CD14-positive monocyte (primary cell): ENCODE measurements at places on chromosomes 5 and 9.

DNA sequence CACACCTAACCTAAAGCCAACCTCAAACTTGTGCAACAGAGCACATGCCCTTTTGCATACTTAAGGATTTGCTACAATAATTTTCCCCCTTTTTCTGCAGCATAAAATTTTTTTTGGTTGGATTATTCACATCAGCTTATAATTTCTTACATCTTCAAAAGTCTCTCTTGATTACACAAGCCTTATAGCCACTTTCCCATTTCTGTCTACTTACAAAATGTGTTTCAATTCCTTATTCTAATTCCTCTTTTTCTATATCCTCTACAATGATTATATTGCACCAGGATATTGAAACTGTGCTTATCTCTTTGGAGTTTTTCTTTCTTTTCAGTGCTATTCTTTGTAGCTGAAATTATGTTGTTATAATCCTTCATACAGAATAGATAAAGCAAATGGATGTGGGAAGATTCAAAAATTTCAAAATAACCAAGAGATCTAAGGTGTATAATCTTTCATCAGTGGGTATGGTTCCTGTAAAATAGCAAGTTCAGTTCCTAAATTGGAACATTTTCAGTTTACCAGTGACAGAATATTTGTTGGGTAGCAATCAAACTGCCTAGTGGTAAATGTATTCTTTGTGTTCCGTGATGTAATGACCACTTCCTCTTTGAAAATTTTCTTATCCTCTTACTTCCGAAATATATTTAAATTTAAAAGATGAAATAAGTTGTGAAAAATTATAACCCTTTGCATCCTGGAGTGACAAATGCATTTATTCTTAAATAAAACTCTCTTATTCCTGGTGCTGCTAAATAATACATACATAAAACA is 386.8 kb upstream of the CHD1 start:
- DNase-seq: peak; percentile 64

DNA sequence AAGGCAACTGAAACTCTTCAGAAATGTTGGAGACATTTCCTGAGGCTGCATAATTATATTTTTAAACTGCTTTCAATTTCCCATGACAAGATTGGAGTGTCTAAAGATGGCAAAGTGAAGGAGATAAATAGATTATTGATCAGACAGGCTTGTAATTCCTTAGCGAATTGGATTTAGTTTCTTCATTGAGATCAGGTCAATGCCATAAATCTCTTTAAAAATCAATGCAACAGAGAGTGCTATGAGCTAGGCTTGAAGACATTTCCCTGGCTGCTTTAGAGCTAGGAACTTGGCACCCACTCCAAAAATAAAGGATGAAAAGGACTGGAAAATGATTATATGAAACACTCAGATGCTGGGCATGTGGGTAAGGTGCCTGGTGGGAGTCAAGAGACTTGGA is 828.4 kb downstream of the TLR4 start:
- DNase-seq: no peak

GRCh38 chr9:1102642-1102970 is 52.4 kb downstream of the DMRT2 start:
- no peak for DNase-seq

DNA sequence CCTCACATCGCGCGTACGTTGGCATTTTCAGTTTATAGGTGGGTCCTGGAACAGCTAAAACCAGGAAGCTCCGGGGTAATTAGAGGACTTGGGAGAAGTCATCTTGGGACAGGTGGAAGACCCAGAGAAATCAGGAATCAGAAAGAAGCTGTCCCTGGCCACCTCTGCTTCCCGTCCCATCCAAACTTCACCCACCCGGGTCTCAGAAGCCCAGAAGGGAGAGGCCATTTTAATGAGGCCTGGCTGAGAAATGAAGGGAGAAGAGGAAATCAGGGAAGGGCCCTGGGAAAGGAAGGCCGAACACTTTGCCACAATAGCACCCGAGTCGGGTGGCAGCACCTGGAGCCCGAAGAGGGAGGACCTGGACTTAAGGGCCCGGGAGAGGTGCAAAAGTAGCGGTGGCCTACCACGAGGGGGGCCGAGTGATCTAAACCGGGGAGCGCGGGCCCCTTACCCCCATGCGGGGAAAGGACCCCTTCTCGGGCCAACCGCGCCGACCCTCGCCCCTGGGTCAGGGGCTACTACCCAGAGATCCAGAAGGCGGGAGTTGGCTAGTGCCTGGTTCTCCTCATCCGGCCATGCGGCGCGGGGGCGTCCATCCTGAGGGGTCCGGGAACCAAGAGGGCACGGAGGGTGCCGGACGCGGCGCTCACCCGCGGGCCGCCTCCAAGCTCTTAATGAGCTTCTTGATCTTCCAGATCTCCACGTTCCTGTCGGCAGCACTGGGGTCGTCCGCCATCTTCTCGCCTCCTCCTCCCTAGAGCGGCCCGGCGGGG is 668 bp downstream of the ETF1 start:
- DNase-seq: no peak

GRCh38 chr9:113741886-113742854 is 133.9 kb upstream of the ZNF618 start:
- no peak for DNase-seq

DNA sequence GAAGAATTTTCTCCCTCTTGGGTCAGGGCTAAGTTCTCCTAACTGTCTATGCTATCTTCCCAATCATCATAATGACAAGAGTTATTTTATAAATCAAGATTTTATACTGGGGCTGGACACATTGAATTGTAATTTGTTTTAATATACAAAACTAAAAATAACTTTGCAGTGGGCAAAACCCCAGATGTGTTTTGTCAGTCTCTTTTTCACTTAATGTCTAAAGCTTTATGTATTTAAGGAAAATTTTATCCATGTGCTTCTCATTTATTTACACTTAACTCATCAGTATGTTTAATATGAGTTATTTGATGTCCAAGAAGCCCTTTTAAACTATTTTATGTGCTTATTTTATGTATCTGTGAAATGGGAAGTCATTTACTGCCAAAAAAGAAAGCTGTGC is 362.8 kb upstream of the ADAMTSL1 start:
- DNase-seq: no peak

GRCh38 chr5:9329125-9329524 is 216.8 kb downstream of the SEMA5A start:
- DNase-seq: no peak

- DNase-seq: no peak
Observed at GRCh38 chr9:15189481-15189880, 117.5 kb downstream of the TTC39B start.

DNA sequence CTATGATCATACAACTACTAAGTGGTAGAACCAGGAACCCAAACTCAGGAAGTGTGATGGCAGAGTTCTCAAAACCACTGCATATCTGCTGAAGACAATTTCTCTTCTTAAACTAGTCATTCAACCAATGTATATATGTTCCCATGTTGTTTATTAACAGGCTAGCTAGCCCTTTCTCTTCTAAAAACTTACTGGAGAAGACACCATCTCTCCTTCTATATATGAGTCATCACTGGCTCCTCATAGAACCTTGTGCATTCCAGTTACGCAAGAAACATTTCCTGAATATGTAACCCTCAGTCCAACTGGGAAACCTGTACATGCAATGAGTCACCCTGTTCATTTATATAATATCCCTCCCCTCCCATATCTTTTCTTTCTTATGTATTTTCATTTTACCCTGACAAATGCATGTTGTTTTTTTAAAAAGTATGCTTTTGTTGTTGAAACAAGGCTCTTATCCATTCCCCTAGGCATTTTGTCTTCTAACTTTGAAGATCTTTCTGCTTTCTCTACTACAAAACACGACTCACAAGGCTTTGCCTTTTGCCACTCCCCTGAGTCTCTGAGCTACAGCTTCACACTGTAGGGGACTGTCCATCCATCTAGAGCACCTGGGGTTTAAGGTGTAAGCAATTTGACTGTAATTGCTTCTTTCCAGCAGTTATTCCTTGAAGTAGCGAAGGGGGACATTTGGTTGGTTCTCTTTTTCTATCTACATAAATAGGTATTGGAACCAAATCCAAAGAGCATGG is 119.5 kb downstream of the ANXA1 start:
- peak; percentile 89 for DNase-seq

- DNase-seq: peak; percentile 9
Observed at GRCh38 chr9:32581512-32582143, 8.7 kb upstream of the NDUFB6 start.

GRCh38 chr5:102758576-102758975 is 3.5 kb downstream of the PAM start:
- no peak for DNase-seq

DNA sequence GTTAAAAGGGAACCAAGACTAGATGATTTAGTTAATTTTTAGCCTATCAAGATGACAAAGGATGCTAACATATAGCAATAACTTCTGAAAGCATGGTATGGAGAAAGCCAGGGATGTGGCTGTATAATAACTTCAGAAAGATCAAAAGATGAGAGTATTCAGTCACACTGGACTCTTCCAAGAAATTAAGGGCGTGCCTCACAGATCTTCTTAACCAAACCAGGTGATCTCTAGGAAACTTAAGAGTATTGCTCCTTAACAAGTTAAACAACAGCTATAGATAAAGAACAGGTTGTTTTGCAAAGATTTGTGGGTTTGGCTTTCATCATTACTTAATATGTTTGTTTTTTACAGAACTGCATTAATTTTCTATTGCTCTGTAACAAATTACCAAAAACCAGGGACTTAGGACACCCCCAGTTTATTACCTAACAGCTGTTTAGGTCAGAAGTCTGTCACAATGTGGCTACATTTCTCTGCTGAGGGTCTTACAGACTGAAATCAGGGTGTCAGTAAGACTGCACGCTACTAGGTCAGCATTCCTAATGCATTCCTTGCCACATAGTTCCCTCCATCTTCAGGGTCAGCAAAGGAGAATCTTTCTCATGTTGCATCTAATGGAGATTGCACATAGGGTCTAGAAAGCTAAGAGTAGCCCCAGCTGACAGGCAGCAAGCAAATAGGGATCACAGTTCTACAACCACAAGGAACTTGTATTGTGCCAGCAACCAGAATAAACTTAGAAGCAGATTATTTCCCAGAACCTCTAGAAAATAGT is 113.8 kb downstream of the WDR70 start:
- no peak for DNase-seq

DNA sequence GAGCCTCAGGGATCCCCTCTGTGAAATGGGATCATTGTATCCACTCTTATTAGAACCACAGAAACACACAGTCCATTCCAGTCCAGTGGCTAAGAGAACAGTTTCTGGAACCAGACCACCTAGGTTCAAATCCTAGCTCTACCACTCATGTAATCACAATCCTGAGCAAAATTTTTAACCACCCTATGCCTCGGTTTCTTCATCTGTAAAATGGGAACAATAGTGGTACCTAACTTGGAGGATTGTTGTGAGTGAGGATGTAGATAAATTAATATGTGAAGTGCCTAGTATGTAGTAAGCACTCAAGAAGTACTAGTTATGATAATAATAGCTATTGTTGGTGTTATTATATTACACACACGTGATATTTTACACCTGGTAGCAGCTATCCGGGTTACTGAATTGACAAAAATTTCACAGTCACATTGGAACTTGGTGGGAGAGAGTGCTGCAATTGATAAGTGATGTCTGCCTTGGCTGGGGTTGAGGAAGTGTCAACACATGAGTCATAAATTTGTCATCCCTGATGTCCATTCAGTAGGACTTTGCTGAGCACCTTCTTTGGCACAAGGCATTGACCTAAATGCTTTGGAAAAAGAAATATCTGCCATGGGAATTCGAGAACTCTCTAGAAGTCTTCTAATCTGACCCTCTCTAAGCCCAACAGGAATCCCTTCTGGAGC is 68.4 kb downstream of the COL27A1 start:
- DNase-seq: no peak

DNA sequence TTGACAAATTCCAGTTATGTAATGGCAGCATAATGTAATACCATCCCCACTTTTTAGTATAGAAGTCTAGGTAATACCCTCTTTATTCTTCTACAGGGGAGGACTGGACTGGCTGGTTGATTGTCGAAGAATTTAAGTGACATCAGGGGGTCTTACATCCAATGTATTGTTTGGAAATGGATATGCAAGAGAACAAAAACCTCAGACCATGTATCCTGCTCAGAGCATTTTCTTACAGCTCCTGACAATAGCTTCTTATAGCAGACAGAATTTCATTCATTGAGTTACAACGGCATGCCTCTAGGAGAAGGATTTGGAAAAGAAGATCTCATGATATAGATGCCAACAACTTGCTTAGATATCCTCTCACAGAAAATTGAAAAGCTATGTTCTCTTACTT is 2032.3 kb downstream of the EFNA5 start:
- no peak for DNase-seq

DNA sequence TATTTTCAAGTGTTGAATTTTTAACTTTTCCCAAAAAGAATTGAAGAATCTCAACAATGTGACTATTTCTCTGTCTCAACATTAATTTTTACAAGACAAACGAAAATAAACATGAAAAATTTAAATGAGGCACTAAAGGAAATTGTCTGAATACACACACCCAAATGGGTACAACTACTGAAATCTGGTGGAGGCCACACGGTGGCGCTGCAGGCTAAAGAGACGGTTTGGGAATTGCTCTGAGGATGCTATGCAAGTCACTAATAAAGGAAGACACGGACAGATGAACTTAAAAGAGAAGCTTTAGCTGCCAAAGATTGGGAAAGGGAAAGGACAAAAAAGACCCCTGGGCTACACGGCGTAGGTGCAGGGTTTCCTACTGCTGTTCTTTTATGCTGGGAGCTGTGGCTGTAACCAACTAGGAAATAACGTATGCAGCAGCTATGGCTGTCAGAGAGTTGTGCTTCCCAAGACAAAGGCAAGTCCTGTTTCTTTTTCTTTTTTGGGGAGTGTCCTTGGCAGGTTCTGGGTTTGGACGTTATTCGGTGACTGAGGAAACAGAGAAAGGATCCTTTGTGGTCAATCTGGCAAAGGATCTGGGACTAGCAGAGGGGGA is at the start of gene PCDHB10:
TSS of gene PCDHB10 (plus strand) at position 244 of the 616 bp plus-strand sequence. CDS start at position 444, 200 bp downstream.
- DNase-seq: no peak

GRCh38 chr9:120153258-120153657 is 426.7 kb downstream of the CDK5RAP2 start:
- no peak for DNase-seq

GRCh38 chr5:173717959-173718358 is 101.5 kb upstream of the BOD1 start:
- DNase-seq: peak; percentile 64

DNA sequence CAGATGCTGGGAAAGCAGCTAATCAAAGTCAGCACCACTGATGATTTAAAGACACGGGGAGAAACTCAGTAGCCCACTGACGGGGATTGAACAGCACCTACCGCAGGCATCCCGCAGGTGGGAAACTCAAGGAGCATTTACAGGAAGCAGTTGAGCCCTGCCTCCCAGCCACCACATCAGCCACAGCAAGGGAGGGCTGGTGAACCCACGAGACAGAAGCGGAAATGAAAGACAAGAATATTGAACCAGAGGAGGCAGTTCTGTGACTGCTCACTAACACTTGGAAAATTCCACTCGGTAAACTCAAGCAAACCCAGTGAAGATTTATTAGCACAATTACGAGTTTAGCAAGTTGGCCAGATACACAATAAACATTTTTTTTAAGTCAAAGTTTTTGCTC is 10.6 kb upstream of the FAM163B start:
- no peak for DNase-seq
